ENCODE measurements at places on chromosomes 4 and X.

DNA sequence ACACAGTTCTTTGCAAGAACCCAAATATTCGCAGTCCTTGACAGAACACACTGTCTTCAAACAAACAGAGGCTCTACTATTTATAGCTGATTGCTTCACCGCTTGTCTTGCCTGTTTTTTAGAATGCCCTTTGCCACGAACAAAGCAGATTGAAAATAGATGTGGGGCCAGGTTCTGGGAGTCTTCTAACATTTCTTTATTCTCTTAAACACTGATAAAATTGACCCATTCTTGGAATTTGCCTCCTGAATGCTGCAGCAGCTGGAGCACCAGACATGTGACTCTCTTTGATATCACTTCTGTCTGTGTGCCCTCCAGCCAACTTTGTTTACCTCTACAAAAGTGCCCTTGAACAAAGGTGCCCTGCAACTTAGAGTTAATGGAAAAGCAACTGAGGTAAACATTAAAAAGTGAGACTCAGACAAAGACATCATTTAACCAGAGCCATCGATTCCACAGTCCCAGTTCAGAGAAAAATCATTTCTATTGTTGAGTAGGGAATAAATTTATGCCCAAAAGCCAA lies 64.2 kb upstream of the SPP1 start:
- no peak for DNase-seq

- DNase-seq = no peak
Observed at GRCh38 chrX:7815166-7815805, 27.7 kb upstream of the VCX start.

- no peak for DNase-seq
Observed at GRCh38 chr4:71648448-71648847, 135.4 kb downstream of the GC start.

DNA sequence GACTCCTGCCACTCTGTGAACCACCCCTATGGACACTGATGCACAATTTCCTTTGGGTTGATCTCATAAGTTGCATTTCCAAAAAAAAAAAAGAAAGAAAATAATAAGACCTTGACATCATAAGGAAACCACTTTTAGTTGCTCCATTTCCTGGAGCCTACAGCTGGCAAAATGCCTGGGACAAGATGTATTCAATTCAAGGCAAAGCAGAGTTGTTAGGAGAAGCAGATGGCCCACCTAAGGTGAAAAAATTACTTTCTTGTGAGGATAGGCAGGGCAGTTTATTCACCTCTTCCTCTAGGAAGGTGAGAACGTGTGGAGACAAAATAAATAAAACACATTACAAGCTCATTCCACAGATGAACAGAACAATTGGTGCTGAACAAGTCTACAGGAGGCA lies 14.1 kb upstream of the SCRG1 start:
- DNase-seq = no peak

GRCh38 chr4:3304831-3305609 lies 12.2 kb downstream of the RGS12 start:
- DNase-seq = no peak

DNA sequence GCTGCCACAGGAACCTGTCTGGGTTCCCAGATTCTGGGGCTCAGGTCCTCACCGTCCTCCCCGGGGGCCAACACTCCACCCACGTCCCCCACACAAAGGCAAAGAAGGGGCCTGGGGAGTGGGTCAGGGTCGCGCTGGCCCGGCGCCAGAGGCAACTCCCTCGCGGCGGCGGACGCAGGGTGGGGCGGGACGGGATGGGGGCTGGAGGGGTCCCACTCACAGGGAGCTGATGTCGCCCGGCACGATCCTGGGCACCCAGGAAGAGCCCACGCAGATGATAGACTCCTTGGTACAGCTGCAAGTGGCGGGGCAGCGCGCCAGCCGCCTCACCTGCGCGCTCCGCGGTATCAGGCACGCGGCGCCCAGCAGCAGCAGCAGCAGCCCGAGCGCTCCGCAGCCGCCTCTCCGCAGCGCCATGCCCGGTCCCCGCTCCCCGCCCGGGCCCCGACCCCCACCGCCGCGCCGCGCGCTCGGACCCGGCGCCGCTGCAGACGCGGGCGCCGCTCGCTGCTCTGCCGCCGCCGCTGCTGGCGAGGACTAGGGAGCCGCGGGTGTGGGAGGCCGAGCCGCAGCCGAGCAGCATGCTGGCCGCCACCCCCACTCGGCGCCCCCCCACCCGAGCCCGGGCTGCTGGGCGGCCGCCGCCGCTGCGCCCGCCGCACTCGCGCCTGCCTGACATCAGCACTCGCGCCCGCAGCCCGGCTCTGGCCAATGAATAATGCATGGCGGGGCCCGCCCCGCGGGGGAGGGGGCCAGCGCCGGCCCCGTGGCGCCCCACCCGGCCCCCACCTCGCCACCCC lies at the start of gene LGI2:
Gene LGI2 (minus strand): TSS at position 670 of the 800 bp plus-strand sequence. CDS start 253 bp downstream, at position 417.
- no peak for DNase-seq

- no peak for DNase-seq
Observed at GRCh38 chrX:129640737-129641136, 14.0 kb downstream of the APLN start.

DNA sequence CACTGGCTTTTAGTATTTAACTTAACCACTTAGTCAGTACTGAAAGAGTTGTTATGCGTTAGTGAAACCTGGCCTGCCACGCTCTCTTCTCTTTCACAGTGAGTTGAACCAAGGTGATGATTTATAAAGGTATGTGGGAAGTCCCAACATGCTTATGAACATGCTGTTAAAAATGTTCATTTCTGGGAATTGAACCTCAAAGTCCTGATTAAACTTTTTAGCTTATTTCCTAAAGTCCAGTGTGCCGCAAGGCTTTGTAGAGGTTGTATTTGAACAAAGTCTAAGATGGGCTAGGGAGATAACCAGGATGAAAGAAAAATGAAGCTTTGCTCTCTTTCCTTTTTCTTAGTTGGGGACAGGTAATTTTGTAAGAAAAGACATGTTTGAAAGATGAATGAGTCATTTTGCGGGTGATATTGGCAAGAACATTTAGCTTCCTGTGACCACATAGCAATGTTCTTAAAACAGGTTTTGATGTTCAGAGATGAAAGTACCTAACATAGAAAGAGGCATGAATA lies 270.3 kb downstream of the DTHD1 start:
- DNase-seq = no peak

DNA sequence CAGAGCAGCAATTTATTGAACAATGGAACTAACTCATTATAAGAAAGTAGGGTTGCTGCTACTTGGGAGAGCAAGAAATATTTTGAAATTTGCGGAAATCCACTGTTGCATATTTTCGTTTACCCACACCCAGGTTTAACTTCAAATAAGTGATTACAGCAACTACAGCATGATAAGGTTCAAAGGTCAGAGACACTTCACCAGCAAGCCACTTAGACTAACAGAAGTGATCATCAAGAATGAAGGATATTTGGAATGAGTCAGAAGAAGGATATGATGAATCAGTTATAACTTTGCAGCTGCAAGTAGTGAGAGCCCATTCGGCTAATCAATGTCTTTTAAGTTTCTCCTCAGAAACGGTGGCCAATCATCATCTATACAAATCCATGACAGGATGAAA lies 199.3 kb downstream of the TMA16 start:
- no peak for DNase-seq

DNA sequence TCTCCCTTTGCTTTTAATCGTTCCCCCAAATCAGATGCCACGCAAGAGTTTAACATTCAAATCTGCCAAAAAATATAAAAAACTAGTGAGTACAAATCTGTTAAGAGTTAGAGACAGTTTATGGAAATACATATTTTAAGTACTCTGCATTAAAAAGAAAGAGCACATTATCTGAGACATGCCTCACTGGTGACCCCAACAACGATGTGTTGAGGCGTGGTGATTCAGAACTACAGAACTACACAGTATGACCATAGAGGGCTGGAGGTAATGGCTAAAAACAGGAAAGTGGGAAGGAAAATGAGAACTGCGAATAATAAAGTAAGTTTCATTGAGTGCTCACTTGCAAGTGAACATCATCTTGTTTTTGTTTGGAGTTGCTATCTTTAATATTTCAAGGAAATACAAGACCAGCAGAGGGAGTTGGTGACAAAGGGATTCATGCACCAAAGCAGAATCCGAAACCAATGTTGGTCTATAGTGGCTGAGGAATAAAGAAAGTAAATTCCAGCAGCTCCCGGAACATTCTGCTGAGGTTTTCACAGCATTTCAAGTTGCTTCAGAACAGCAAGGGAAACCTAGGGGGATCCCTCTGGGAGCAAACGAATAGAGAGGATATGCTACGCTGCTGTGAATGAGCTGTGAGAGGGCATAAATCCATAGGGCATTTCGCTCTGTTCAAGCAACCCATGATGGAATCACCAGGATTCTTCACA lies 92.2 kb downstream of the DCHS2 start:
- no peak for DNase-seq

GRCh38 chrX:133191739-133192039 lies 26.5 kb downstream of the TFDP3 start:
- DNase-seq = no peak

Measured in AG09319 (cell line).